SHP77 (cell line): ENCODE measurements at places on chromosomes 4 and X.

DNA sequence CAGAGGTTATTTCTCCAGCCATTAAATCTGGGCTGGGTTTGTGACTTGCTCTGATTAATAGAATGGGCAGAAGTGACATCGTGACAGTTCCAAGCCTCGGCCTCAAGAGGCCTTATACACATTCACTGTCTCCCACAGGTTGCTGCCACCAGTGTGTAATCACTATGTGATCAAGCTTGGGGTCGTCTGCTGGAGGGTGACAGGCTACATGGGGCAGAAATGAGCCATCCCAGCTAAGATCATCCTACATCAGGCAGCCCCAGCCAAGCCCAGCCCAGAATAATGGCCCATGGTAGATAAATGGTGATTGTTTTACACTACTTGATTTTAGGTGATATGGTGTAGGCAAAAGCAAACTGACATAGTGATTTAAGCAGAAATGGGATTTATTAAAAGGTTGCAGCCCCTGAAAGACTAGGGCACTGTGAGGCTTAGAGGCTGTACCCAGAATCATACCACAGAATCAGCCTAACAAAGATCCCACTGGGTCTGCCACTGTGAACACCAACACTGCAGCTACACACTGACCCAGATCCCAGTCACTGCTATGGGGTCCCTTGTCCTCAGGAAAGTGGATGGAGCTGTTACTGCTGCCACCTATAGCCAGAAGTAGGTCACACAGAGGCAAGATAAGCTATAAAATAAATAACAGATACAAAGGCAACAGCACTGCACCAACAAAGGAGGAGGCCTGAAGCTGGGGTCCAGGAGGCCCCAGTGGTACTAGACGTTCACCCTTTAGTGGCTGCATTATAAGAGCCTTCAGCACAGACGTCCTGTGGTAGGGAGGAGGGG, 159.6 kb upstream of the RBPJ start:
- no peak for DNase-seq

GRCh38 chr4:123433573-123433972, 37.0 kb downstream of the SPRY1 start:
- no peak for DNase-seq

DNA sequence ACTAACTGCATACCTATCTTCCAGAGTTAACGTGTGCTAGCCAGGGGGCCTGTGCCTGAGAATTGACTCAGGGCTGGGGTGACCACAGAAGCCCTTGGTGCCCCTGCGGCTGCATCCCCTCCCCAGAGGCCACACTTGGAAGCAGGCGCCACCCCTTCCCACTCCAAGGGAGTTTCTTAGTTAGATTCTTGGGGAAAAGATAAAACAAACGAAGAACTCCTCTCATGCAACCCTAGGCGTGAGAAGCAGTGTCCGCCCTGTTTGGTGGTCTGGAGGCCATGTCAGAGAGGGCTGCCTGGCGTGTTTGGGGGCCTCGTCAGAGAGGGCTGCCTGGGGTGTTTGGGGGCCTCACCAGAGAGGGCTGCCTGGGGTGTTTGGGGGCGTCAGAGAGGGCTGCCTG, 50.3 kb upstream of the HGFAC start:
- DNase-seq: no peak

GRCh38 chr4:26343038-26343398, 22.2 kb downstream of the RBPJ start:
- DNase-seq: no peak

DNA sequence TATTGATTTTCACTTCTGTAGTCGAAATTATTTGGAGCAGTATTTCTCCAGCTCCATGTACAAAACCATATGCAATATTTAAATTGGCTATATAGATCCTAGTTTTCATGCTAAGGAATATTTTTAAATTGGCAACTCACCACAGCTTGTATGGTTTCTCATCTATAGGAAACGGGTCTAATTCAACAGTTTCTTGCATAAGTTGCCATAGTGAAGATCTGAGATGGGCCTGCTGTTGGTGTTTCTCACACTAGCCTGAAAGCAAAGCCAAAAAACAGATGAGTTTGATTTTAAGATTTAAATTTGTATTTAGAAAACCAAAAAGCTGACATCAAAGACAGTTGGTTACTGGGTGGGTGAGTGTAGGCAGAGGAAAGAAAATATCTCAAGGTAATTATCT, 5.5 kb downstream of the MAPK10 start:
- DNase-seq: no peak

DNA sequence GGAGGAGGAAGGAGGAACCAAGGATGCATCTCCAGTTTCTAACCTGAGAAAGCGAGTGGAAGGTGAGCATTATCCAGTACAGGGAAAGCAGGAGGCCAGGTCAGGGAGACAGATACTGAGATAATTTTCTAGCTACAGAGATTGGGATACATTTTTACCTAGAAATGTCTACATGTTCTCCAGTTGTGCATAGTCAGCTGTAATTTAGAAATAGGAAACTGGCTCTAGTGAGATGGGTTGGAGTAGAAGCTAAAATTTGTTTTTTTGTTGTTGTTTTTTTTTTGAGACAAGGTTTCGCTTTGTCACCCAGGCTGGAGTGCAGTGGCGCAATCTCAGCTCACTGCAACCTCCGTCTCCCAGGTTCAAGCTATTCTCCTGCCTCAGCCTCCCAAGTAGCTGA, 71.3 kb downstream of the FNIP2 start:
- DNase-seq: no peak

DNA sequence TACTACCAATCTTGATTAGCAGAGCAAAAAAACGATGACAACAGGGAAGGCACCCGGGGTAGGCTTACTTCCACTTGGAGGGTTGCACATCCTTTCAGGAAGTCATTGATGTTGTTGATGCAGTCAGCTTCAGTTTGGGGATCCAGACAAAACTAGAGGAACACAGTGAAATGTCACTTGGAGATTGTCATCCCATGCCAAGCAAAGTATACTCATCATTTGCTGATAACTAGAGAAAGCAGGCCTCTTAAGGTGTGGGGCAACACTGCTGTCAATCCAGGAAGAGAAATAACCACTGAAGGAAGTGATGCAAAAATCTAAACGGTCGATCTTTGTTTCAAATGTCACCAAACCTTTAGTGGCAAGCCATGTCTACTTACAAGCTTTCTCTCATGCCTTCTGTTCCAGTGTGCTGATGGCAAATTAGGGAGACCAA, 1.4 kb downstream of the ARHGEF6 start:
- no peak for DNase-seq

GRCh38 chr4:74651198-74651597, 143.1 kb downstream of the BTC start:
- DNase-seq: no peak

DNA sequence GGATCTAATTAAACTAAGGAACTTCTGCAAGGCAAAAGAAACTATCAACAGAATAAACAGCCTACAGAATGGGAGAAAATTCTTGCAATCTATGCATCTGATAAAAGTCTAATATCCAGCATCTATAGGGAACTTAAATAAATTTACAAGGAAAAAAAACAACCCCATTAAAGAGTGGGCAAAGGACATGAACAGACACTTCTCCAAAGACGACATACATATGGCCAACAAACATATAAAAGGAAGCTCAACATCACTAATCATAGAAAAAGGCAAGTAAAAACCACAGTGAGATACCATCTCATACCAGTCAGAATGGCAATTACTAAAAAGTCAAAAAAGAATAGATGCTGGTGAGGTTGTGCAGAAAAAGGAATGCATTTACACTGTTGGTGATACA, 134.8 kb upstream of the PAQR3 start:
- no peak for DNase-seq

DNA sequence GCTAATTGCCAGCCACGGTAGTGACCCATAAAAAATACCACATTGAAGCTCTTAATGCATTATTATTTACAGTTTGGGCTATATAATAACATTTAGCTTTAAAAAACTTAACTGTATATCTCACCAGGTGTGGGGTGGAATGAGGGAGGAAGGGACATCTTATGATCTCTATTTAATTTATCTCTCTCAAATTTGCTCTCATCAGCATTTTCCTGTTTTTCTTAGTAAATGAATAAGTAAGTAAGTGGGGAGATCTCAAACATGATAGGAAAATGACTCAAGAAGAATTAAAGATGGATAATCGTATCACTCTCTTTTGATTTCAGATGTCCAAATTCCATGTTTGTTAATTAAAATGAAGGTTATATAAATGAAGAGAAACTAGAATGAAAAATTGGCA, 200.7 kb upstream of the NR3C2 start:
- DNase-seq: no peak

DNA sequence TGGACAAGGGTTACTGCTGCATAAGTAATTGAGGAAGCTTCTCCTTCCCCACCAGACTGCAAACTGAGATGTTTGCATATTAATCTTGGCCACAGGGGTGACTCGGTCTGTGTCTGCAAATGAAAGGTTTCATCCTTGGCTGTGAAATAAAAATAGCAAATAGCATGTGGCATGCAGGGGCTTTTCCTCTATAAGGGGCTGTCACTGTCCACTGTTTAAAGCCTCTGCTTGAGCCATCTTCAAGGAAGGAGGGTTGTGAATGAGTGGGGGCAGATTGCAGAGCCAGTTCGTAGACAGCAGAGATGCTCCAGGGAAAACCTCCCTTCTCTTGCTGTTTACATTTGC, 33.3 kb downstream of the TMSB4X start:
- no peak for DNase-seq
